Upper lobe of right lung (tissue), 1 donor: ENCODE measurements at places on chromosomes 16 and 17. TPM values are rescaled to one million over a fixed set of nuclear protein-coding genes. Genes with fewer than 3 reads are reported as not detected.

The ZNF174 gene
- 7.7 TPM for total RNA-seq

The CCL7 gene
- total RNA-seq: not detected

The ANKFN1 gene
- 0.75 TPM for total RNA-seq

The ITGA2B gene
- total RNA-seq: 4.6 TPM

The IRF8 gene
- total RNA-seq: 43.1 TPM

The ENKD1 gene
- 14.5 TPM for total RNA-seq

The LPO gene
- total RNA-seq: not detected

The RABEP1 gene
- total RNA-seq: 43.9 TPM

- peak overlapping the region; percentile 51 for H3K27ac ChIP-seq
- H3K36me3 ChIP-seq: no peaks in the 10 kb centered on the region
- H3K4me3 ChIP-seq: peak overlapping the region; percentile 20
- DNase-seq: no peak
- peaks cover 8% of the 10 kb centered on the region for H3K4me1 ChIP-seq
- no peaks in the 10 kb centered on the region for H3K27me3 ChIP-seq
These were observed 132.6 kb downstream of the PITPNC1 start for GRCh38 chr17:67509390-67510287.

DNA sequence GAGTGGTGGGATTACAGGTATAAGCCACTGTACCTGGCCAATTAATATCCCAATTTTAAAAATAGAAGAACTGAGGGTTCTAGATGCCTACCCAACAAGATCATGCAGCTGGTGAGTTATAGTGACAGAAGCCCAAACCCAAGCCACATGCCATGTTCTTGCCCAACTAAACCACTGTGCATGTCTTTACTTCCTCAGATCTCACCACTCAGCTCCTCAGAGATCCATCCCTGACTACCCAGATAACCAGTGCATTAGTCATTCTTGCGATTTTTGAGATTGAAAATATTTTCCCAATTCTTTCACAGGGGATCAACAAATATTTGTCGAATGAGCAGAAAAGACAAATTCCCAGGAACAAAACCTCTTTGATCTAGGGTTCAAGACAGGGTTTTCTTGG is 303.1 kb downstream of the CBLN1 start:
- no peaks in the 10 kb centered on the region for H3K4me1 ChIP-seq
- no peak overlapping the region for H3K27ac ChIP-seq
- no peak overlapping the region for H3K4me3 ChIP-seq
- DNase-seq: no peak
- H3K27me3 ChIP-seq: no peaks in the 10 kb centered on the region
- no peaks in the 10 kb centered on the region for H3K36me3 ChIP-seq

DNA sequence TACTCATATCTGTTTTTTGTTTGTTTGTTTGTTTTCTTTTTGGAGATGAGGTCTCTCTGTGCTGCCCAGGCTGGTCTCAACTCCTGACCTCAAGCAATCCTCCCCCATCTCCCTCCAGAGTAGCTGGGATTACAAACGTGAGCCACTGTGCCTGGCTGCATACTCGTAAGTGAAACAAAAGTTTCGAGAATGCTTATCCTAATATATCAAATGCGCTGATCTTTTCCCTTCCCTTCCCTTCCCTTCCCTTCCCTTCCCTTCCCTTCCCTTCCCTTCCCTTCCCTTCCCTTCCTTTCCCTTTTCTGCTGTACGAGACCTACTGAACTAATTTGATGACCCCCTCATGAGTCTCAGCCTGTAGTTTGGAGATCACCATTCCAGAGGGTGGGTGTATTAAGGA is 122.1 kb downstream of the RGS9 start:
- no peak overlapping the region for H3K4me3 ChIP-seq
- peaks cover 5% of the 10 kb centered on the region for H3K27me3 ChIP-seq
- DNase-seq: no peak

DNA sequence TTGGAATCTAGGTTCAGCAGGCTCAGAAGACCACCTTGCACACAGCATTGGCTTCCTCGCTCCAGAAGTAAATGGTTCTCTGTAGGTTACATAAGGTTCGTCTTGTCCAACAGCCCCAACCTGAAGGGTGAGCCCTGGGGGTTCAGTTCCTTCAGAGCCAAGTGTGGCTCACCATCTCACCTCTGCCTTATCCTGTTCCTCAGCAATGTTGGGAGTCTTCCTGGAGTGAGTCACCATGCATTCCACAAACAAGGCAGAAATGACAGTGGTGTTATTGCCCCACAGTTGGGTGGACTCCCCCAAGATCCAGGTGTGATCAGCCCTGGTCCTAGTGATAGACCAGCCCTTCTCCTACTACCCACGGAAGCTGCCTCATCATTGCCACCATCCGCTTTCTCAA is 26.8 kb upstream of the SMPD3 start:
- H3K36me3 ChIP-seq: no peaks in the 10 kb centered on the region
- H3K27ac ChIP-seq: no peak overlapping the region
- DNase-seq: no peak
- H3K4me3 ChIP-seq: no peak overlapping the region
- H3K4me1 ChIP-seq: peaks cover 38% of the 10 kb centered on the region
- H3K27me3 ChIP-seq: no peaks in the 10 kb centered on the region

GRCh38 chr16:46822270-46822669 is 8.7 kb downstream of the C16orf87 start:
- H3K36me3 ChIP-seq: no peaks in the 10 kb centered on the region

- H3K27me3 ChIP-seq: no peaks in the 10 kb centered on the region
- peak overlapping the region; percentile 28 for H3K4me3 ChIP-seq
- peaks cover 63% of the 10 kb centered on the region for H3K4me1 ChIP-seq
- DNase-seq: no peak
- no peak overlapping the region for H3K27ac ChIP-seq
These were observed 2.8 kb downstream of the MED13 start for GRCh38 chr17:62062302-62062701.

- DNase-seq: no peak
- peak overlapping the region; percentile 88 for H3K4me3 ChIP-seq
- H3K4me1 ChIP-seq: peaks cover 17% of the 10 kb centered on the region
- no peaks in the 10 kb centered on the region for H3K27me3 ChIP-seq
- peak overlapping the region; percentile 55 for H3K27ac ChIP-seq
These were observed 2.1 kb downstream of the PSMB10 start for GRCh38 chr16:67934306-67935100.

DNA sequence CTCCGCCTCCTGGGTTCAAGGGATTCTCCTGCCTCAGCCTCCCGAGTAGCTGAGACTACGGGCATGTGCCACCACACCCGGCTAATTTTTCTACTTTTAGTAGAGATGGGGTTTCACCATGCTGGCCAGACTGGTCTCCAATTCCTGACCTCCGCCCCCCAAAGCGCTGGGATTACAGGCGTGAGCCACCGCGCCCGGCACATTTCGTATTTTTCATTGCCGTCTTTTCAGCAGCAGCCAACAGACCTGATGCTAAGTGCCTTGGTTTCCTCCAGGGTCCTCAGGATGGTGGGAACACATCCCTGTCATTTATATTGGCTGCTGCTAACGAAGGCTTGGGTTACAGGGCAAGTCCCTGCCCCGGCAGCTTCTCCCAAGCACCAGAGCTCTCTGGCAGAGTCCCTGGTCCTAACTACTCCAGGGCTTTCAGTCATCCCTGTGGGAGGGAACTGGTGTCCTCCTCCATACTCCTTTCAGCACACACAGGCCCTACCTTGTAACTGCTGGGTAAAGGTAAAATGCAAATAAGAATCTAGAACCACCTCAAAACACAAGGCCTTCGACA is 1.5 kb upstream of the RNF157 start:
- H3K27me3 ChIP-seq: no peaks in the 10 kb centered on the region
- no peak for DNase-seq
- no peak overlapping the region for H3K27ac ChIP-seq
- peaks cover 21% of the 10 kb centered on the region for H3K4me1 ChIP-seq

GRCh38 chr17:36863676-36864612 is 73.3 kb upstream of the LHX1 start:
- no peaks in the 10 kb centered on the region for H3K4me1 ChIP-seq
- H3K4me3 ChIP-seq: no peak overlapping the region
- H3K36me3 ChIP-seq: no peaks in the 10 kb centered on the region
- DNase-seq: no peak

- H3K4me3 ChIP-seq: no peak overlapping the region
- H3K27ac ChIP-seq: no peak overlapping the region
- no peaks in the 10 kb centered on the region for H3K27me3 ChIP-seq
- H3K36me3 ChIP-seq: no peaks in the 10 kb centered on the region
- no peaks in the 10 kb centered on the region for H3K4me1 ChIP-seq
- DNase-seq: no peak
These were observed 40.6 kb upstream of the ZNF267 start for GRCh38 chr16:31833047-31833446.
